ENCODE measurements at places on chromosomes 5 and 9. TPM values are rescaled to one million over a fixed set of nuclear protein-coding genes. Genes with fewer than 3 reads are reported as not detected.

DNA sequence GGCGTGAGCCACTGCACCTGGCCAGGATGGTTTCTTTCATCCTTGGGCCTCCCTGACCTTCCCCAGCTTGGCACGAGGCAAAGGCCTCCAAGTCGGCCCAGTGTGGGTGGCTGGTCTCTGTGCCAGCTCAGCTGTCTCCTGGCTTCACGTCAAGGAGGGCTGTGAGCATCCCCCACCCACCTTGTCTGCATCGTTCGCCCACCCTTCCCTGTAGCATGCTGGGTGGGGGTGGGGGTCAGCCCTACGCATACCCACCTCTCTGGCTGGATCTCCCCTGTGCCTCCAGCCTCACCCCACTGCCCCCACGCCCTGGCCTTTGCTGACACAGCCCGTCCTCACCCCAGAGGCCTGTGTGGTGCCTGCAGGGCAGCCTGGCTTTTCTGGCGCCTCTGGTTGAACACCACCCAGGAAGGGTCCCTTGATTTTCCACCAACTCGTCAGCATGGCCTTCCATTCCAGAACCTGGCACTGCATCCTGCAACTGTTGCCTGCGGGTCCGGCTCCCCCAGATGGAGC is 8.8 kb upstream of the WDR5 start:
- no peak for DNase-seq

- no peak for DNase-seq
Observed at GRCh38 chr9:15191378-15191777, 115.6 kb downstream of the TTC39B start.

GRCh38 chr5:126031989-126032716 is 391.1 kb upstream of the GRAMD2B start:
- DNase-seq: no peak

- no peak for DNase-seq
Observed at GRCh38 chr9:70668751-70669150, 254.3 kb upstream of the KLF9 start.

- no peak for DNase-seq
Observed at GRCh38 chr5:122500245-122501088, 188.4 kb downstream of the SNCAIP start.

DNA sequence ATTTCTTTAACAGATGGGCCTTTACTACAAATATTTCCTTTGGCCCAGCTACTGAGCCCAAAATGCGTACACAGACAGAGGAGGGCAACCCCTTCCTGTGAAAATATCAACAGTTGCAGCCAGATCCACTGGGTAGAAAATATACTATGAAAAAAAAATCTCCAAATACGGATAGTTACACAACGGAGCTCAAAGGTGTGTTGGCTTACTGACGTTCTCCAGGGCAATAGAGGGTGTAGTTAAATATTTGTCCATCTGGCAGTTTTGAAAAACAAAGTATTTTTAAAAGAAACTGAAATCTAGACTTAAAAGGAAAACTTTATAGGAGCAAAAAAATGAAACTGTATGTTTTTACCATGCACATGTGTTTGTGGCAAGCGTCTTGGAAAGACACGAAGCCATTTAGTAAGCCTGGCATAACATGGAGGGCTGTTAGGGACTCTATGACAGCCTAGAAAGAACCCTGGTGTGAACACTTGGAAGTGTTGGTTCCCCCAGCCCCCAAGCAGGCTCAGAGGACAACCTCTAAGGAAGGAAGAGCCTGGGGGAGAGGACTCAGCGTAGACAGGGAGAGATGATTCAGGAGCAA is 157.8 kb upstream of the TRPM3 start:
- DNase-seq: no peak

DNA sequence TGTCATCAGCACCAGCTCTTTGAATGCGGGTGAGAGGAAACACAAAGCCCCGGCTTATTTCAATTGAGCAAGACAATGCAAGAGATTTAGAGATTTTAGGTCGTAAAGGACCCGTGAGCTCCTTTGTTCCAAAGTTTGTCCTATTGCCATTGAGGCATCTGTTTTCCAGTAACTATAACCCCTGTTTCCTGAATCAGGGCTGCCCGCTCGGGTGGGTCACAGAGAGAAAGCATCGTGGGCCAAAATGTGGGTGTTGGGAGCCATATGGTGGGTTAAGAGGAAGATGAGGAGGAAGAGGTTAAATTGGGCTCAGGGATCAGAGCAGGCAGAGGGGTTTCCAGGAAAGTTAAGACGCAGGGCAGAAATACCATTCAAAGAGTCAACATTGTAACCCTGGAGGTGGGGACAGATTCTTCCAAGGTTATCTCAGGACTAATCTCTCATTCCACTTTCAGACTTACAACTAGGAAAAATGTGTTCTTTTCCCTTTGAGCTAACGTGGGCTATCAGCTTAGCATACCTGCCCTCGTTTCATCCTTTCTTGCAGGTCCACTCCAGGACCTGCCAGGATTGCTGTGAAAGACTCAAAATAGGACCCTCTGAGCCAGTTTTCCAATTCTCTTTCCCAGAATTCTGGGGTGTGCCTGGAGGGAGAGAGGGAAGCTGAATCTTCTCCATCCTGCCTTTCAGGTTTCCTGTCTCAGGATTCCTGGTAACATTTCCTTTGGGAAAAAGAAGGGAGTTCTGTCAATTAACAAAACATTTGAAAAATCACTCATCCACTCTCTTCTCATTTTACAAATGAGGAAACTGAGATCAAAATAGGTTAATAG is 95.5 kb upstream of the TAF11L2 start:
- no peak for DNase-seq

DNA sequence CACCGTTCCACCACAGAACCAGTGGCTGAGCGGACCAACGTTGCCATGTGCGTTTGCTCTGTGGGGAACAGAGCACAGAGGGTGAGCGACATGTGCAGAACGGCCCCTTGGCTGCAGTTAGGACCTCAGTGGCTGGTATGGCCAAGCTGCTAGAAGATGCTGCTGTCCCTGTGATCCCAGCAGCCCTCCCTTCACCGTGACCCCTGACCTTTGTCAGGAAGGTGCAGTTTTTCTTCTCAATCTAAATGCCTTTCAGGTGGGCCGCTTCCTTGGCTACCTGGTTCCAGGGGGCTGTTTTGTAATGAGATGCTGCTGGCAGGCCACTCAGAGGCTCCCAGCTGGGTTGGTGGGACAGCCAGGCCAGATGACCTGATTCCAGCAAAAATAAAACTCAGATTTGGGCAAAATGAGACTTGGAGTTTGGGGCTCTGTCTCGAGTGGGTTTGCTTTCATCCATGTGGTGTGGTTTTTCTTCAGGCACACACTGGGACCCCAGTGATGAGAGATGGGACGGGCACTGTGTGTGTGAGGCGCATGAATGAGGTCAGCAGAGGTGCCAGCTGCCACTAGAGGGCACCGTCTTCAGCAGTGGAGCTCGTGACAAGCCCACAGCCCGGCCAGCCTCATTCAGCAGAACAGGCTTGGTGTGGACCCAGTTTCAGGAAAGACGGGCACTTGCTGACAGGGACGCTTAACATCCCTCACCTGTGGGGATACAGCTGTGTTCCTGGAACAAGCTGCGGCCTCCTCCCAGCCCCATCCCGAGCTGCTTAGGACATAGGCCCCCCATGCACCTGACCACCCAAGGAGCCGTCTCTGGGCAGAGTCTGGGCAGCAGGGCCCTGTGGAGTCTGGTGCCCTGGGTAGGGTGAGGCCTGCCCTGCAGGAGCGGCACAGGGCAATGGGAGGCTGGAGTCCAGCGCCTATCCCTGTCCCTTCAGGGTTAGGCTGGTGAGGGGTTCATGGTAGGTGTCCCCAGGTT is 4.1 kb downstream of the MRPS2 start:
- DNase-seq: peak; percentile 52

DNA sequence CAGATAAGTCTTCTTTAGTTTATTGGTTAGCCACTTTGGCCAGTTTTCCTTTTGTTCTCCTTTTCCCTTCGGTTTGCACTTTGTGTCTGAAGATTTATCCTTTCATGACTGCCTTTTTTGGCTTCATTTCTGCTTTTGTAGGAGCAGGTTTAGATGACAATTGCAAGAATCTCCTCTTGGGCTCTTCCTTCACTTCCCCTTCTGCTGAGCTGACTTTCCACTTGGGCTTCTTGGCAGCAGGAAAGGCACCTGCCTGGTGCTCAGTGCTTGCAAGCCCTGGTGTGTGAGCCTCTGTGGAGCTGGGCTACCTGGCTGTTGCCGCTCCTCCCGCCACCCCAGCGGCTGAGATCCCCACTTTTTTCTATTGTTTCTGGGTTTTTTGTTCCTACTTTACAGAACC is 7.3 kb downstream of the CCDC112 start:
- no peak for DNase-seq

GRCh38 chr9:110977259-110977709 is 61.0 kb downstream of the LPAR1 start:
- DNase-seq: peak; percentile 30

DNA sequence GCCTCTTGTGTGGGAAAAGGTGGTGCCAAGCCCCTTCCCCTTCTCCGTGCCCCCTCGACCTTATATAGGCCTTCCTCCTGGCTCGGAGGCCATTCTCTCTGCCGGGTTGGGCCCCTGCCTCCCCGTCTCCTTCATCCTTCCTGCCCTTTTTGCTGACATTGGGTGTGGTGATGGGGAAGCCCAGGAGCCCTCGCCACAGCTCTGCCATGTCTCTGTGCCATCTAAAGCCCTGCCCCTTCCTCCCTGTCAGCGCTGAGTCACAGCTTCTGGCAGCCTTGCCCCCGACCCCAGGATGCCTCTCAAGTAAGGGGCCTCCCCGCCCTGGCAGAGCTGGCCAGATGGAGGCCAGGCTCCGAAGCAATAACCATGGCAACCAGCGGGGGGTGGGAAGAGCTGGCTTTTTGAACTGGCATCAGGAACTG is 30.4 kb downstream of the JADE2 start:
- no peak for DNase-seq

DNA sequence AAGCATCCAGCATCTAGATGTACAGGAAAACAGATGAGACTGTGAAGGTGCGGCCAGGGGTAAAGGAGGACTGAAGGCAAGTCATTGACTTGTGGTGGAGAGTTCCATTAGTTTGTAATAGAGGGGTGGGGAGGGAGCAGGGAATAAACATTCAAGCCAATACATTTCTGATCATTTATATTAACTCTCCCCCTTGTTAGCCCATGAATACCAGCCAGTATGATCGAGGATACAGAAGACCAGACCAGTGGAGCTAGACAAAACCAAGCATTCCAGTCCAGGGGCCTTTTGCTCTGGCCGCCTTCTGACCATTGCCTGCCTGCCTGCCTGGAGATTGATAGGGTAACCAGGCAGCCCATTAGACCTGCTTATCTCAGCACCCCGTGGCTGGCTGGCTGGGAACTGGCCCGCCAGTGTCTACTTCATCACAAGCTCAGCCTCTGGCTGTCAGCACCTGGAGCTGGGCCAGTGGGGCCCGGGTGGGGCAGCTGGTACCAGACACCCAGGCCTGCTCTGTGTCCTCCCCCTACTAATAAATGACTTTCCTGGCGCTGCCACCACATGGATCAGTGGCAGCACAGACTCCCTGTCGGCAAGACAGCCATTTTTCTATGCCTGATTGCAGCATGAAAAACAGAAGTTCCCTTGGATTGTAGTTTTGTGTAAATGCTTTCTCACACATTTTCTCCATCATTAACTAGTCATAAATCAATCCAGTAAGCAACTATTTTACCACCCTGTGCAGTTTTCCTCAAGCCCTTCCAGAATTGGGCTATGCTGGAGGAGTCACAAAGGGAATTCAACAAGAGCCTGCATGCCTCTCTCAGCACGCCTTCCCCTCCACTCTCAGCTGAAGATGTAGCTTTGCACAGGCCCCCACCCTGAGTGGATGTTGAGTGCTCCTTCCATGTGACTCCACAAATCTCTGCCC is 181.3 kb downstream of the SNCAIP start:
- DNase-seq: no peak

Gene SMIM33
- 3.4 TPM for total RNA-seq

Gene TAF11L10
- total RNA-seq: not detected

Gene CLIC3
- 3.6 TPM for total RNA-seq

Gene CD72
- 2.7 TPM for total RNA-seq

Gene SPINK5
- 29.0 TPM for total RNA-seq
